ENCODE measurements at places on chromosomes 3 and 15.

GRCh38 chr3:40847551-40847992, 322.8 kb downstream of the ZNF621 start:
- no peak for DNase-seq

DNA sequence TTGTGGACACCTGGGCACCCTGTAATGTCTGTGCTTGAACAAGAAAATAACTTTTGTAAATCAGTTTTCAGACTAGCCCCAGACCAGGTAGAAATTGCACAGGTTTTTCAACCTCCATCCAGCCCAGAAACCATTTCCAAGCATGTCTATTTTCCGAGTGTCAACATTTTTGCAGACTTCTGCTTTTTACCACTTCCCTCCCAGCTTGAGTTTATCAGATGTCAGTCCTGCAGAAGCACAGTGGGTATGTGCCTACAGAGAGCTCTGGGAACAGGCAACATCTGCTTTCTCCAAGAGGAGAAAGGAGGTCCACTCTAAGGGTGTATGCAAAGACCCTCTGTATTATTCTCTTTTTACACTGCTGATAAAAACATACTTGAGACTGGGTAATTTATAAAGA, 83.9 kb downstream of the LRRK1 start:
- no peak for DNase-seq

- DNase-seq = no peak
Measured at GRCh38 chr15:100686021-100686724, 83.8 kb downstream of the ASB7 start.

- DNase-seq = peak; percentile 24
Measured at GRCh38 chr3:21894459-21895340, 143.7 kb upstream of the ZNF385D start.

DNA sequence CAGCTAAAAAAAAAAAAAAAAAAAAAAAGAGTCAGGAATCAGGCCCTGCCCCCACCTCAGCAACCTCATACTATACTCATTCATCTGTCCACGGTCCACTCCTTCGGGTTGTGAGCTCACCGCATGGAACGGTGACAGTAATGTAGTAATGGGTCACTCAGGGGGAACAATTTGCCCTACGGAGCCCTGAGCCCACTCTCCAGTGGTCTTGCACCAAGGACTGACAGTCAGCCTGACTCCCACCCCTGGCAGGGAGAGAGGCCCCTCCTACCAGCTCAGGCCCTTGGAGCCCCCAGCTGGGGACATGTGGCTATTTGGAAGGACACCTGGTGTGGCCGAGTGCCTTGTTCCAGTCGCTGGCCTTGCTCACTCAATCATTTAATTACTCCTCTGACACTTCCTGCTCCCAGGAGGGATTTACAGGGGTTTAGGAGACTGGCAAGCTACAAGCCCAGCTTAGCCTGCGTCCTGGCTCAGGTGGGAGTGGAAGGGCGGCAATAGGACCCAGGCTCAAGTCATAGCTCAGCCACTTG, 19.9 kb upstream of the CACNA2D2 start:
- DNase-seq = no peak

DNA sequence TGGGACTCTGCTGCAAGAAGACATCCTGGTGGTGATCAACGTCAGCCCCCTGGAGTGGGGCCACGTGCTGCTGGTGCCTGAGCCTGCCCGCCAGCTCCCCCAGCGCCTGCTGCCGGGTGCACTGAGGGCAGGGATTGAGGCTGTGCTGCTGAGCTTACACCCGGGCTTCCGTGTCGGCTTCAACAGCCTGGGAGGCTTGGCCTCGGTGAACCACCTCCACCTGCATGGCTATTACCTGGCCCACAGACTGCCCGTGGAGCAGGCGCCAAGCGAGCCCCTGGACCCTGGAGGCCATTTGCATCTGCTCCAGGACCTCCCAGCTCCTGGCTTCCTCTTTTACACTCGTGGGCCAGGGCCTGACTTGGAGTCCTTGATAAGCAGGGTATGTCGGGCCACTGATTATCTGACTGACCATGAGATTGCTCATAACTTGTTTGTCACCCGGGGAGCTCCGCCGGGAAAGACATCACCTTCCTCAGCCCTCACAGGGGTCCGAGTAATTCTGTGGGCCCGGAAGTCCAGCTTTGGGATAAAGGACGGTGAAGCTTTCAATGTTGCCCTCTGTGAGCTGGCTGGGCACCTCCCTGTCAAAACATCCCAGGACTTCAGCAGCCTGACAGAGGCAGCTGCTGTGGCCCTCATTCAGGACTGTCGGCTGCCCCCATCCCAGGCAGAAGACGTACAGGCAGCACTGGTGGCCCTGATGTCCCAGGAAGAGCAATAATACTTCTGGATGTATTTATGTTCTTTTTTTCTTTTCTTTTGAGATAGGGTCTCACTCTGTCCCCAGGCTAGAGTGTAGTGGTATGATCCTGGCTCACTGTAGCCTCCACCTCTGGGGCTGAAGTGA, 7.6 kb downstream of the GDPGP1 start:
- no peak for DNase-seq

DNA sequence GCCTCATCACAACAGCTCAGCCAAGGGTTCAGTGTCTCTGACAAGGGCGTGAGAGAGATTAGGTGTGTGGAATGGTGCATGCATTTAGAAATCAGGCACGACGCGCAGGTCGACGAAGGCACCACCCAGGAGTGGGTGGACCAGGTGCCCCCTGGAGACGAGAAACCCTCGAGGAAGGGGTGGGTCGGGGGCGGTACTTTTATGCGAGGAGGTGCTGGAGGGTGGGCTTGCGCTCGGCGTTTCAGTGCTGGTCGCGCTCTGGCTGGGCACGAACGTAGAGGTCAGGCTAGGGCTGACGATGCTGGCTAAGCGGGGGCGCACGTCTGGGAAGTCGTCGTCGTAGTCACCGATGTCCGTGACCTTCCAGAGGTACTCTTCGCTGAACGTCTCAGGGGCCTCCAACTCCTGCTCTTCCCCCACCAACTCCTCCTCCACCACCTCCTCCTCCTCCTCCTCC, 393 bp downstream of the ERICH6 start:
- DNase-seq = peak; percentile 31

DNA sequence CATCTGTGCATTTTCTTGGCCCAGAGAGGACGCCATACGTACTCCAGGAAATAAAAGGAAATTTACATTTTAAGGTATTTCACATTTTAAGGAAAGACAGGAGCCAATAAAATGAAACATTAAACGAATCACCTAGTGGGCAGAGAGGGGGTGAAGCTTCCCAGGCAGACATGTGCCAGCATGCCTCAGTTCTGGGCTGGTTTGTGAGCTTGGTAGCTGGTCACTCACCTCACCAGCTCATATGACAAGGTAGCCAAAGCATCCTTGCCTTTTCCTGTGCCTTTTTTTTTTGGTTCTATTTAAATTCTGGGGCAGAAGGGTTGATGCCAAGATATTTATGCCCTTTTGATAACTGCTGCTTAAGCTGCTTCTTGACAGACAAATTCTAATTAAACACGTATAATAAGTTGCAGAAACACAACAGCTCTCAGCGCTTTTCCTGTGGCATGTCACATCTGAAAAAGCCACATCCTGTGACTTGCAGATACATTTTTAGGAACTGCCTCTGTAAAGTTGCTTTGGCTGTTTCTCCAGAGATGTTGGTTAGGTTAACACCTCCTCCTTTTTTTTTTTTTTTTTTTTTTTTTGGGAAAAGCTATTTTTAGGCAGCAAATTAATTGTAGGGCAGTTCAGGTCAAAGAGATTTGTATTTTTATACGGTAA, 218.6 kb downstream of the PDCD6IP start:
- DNase-seq = no peak

DNA sequence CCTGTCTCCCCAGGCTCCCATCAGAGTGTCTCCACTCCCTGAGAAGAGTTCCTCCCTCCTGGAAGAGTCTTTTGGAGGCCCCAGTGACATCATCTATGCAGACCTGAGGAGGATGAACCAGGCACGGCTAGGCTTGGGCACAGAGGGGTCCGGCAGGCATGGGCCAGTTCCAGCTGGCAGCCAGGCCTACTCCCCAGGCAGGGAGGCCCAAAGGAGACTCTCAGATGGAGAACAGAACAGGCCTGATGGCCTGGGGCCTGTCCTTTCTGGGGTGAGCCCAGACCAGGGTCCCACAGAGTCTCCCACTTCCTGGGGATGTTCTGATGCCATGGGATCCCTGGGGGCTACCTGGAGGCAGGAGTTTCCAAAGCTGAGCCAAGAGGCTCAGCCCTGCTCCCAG, 8.5 kb downstream of the SH2D7 start:
- DNase-seq = no peak

DNA sequence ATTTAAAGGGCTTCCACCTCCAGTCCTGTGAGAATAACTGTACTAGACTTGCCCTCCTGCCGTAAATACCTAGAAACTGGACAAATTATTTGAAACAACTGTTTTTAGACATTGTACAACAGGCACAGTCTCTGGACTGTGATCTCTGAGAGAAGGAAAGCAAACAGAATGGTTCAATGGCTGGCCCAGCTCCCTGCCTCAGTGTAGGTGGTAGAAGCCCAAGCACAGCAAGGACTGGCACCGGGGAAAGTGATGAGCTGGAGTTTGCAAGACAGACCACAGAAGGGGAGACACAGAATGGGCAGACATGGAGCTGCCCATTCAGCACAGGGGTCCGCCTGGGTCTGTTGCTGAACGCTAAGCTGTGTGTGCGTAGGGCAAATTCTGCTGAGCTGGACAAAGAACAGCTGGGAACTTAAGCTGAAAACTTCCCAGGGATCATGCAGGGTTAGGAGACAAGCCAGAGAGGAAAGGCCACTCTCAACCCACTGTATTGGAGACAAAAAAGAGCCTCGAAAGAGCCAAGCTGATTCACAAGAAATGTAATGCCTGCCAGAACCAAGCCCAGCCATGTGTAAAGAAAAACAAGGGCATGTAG, 52.6 kb upstream of the SEC61A1 start:
- no peak for DNase-seq

DNA sequence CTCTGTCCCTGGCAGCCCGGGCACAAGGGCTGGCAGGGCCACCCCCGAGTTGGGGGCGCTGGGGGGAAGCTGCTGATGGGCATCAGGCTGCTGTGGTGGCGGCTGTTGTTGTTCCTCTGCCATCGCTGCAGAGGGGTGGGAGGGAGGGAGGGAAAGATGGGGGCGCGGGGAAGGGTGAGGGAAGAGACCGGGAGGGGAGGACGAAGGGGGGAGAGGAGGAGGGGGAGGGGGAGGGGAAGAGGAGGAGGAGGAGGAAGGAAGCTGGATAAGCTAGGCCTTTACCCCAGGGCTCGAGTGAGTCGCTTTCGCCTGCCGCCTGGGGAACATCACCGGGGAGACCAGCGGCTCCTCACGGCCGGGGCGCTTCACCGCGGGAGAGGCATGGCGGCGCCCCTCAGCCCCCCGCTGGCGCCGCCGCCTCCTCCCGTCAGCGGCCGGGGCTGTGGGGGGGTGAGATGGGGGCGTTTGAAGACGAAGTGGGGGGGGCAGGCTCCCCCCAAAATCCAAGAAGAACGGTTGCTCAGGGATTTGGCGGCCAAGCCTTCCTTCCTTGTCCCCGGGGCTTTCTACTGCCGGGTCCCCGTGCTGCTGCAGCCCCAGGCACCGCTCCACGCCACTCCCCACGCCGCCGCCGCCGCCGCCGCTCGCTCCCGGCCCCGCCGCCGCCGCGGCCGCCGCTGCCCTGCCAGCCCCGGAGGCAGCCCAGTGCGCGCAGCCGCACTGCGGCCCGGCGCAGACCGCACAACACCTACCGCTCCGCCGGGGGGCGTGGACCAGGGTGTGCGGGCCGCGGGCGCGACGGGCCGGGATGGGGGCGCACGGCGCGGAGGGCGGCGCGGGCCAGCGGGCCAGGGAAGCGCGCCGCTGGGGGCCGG, at the start of gene RFX7:
RFX7 (minus strand) TSS at position 717 of the 875 bp plus-strand sequence; CDS start at position 123, 594 bp downstream.
- peak; percentile 72 for DNase-seq

GRCh38 chr3:144018776-144019175, 47.2 kb downstream of the DIPK2A start:
- no peak for DNase-seq

DNA sequence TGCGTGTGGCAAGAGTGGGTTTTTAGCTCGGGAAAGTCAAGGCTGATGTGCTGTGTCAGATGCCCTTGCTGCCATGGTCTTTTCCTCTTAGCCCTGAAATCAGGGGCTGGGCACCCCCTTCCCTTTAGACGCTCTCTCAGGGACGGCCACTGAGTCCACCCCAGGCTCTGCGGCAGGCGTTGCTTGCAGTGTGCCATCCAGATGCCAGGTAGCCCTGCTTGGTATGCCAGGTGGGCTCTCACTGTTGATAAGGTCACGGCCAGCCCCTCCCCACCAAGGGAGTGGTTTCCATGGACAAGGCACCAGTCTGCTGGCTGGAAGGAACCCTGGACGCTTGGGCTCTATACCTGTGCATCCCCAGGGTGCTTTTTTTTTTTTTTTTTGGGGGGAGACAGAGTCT, 24.6 kb downstream of the FGD5 start:
- no peak for DNase-seq

DNA sequence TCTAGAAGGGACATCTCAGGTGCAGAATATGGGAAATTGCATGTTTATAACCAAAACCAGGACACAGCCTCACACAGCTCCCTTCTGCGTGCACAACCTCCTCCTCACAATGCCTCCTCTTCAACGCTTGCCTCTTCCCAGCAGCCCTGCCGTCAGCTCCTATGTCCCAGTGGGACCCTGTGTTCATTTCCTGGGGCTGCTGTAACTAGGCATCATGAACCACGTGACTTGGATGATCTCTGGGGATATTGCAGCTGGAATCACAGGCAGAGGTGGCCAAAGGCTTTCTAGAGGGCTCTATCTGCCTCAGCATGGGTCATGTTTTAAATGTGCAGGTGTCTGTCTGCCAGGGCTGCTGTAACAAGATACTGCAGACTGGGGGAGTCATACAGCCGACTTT, 375.3 kb downstream of the OCA2 start:
- no peak for DNase-seq

- no peak for DNase-seq
Measured at GRCh38 chr15:48974882-48975281, 11.2 kb upstream of the SHC4 start.

GRCh38 chr3:20040548-20041196, 426 bp downstream of the KAT2B start:
- peak; percentile 38 for DNase-seq

- no peak for DNase-seq
Measured at GRCh38 chr3:99741588-99741987, 76.1 kb upstream of the CMSS1 start.

DNA sequence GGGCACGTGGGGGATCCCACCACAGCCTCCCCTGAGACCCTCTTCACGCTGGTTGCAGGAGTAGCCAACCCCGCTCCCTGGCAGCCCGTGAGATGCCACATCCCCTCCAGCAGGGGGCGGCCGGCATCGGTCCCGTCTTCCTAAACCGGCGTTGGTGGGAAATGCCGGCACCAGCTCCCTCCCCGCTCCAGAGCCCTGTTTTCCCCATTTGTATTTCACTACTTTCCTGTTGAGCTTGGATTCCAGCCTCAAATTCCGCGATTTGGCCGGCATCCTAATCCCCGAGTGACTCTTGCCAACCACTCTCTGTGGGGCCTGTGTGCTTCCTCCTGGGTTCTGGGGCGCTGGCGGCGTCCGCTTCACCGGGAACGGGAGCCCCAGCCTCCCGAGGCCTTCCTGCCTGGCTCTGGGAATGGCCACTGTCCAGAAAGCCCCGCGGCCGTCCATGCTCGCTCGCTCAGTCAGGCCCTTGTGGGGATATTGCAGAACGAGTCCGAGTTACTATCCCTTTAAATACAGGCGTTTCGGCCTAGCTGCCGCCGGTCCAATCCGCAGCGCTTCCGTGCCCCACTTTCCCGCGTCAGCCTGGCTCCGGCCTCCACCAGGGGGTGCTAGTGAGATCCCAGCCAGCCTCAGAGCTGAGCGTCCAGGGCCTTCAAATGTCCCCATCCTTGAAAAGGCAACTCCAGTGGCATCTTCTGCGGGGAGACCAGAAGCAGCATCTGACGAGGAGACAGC, 8.1 kb upstream of the ADAMTS17 start:
- DNase-seq = peak; percentile 98
